ENCODE measurements at places on chromosomes 7 and 10.

- no peak for DNase-seq
Measured at GRCh38 chr7:118898284-118898683, 673.8 kb downstream of the ANKRD7 start.

- DNase-seq, result no peak
Measured at GRCh38 chr7:151767557-151767956, 109.4 kb downstream of the PRKAG2 start.

- DNase-seq, result no peak
Measured at GRCh38 chr10:29829776-29830175, 195.0 kb upstream of the SVIL start.

- DNase-seq, result no peak
Measured at GRCh38 chr10:117165538-117166417, 27.7 kb upstream of the VAX1 start.

DNA sequence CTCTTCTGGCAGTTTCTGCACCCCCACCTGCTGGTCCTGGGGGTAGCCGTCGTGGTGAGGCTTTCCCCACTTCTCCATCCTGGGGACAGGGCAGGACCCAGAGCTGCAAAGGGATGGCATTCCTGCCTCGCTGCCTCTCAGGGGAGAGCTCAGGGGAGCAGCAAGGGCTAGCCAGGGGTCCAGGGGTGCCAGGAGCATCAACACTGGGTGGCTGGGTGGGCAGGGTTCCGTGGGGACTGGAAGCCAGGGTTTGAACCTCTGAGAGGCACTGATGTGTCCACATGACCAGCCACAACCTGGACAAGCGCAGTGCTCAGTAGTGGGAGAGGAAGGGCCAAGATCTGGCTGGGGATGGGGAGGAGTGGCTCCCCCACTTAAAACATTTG, 5.6 kb downstream of the ABCB8 start:
- no peak for DNase-seq

DNA sequence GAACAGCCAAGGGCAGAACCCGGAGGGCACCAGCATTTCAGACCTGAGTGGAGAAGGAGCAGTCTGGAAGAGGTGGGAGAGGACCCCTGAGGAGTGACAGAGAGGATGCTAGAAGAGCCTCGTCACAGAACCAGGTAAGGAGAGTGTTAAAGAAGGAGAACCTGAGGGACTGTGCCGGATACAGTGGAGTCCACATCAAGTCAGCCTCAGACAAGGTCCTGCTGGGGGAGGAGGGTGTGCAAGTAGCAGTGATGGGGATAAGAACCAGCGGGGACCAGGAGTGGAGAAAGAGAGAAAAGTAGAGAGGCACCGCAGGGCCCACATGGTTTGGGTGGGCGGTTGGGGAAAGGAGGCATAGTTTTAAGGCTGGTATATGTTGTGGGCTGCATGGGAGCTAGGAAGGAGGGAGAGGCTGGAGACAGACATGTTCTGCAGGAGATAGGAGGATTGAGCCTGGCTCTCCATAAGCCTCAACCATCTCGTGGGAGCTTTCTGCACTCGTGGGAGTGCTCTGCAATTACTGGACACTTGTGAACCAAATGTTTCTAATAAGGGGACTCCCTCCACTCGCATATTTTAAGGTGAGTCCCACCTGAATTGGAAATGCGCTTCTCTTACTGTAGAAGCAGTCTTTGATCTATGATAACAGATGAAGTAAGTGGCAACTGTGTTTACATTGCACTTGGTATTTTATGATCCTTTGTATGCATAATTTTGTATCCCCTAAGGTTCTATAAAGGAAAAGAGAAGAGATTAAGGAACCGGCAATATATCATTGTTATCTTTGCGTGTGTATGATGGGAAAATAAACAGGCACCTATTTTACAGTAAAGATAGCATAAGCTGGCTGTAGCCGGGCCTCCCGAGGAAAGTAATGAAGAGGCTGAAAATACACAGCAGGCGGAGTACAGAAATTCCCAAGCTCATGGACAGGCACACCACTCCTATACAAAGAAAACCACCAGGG, 154.8 kb downstream of the ADAM12 start:
- DNase-seq, result no peak

DNA sequence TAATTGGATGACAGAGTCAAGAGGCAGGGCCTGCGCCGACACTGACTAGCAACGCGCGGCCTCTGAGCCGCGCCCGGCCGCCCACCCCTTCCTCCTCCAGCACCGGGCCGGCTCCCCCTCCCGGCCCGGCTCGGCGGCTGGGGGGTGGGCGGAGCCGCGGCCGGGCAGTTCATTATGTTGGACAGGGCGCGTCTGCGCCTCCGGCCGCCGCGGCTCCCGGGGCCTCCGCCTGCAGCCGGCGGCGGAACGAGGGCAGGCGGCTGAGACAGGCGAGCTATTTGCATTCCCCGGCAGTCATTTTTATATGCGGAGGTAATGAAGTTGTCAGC, 106.7 kb downstream of the SNX10 start:
- DNase-seq, result no peak

DNA sequence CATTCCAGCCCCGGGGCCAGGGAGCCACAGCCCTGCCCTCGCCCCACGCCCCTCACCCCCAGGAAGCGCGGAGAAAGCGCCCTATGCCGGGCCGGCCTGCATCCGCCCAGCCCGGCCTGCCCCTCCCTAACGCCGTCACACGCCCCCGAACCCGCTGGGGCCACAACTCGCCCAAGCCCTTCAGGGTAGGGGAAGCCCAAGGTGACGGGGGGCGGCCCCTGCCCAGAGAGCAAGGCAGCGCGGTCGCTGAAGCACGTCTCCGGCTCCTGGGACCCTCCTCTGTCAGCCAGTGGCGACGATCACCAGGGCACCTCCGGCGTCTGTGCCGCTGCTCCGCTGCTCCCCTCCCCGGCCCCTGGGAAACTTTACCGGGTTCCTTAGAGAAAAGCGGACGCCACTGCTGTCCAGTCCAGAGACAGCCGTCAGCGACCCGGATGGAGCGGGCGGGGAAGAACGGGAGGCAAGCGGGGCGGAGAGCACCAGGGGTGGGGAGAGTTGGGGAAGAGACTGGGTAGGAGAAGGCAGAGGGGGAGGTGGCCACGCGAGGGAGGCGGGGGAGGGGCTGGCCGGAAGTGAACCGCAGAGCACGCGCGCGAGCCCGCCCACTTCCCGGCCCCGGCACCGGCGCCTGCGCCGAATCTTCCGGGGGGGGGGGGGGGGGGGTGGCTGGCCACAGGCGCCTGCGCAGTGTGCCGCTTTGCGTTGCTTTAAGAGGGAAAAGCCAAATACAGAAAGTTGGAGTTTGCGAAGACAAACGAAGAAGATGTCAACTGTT, at the start of gene HERC4:
TSS of gene HERC4 (minus strand) at position 509 of the 775 bp plus-strand sequence. CDS start 2,175 bp downstream, outside the sequence.
- DNase-seq, result peak; percentile 66

GRCh38 chr7:130988443-130988842, 254.4 kb upstream of the KLF14 start:
- DNase-seq, result no peak

DNA sequence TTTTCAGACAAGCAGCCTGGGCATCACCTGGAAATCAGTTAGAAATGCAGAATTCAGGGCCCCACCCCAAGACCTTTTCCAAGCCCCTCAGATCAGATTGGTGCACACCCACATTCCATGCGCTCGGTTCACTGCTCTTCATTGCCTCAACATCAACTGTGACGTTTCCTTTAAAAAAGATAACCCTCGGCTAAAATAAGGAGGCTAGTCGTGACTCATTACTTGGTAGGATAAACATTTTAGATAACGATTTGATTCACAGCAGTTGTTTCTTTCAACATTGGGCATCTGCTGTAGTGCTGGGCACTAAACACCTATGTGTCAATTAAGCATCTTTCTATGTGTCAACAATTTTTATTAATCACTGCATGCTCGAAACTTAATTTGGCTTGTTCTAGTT, 191.1 kb upstream of the LRGUK start:
- DNase-seq, result peak; percentile 1

GRCh38 chr10:11146402-11147171, 128.9 kb downstream of the CELF2 start:
- peak; percentile 47 for DNase-seq

DNA sequence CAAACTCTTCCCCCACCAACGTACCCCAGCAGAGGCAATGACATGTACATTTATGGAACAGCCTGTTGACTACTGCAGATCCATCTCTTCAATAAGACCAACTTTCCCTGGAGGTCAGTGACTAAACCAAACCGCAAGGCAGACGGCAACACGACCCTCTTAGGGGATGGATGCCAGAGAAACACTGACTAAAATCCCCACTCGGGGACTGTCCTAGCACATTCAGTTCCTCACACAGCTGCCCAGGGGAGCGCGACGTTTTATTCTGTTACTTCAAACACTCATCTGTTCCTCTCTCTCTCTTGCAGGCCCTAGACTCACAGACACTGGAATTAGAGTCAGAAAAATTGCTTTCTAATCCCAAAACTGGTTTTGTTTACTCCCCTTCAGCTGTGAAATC, 146.5 kb upstream of the PRSS1 start:
- no peak for DNase-seq

DNA sequence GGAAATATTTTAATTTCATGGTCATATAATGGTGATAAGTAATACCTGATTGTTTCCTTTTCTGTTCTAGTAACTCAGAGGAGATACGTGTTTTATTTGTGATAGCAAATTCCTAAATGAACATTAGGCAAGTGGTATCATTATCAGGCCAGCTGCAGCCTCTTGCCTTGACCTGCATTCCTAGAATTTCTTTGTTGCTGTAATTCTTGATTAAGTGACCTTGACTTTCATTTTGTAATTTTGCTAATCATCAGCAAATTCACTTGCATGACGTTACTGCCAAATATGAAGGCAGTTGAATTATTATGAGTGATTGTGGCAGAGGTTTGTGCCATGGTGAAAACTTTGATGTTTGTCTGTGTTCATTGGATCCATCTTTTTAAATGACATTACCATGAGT, 5.6 kb upstream of the AS3MT start:
- no peak for DNase-seq

DNA sequence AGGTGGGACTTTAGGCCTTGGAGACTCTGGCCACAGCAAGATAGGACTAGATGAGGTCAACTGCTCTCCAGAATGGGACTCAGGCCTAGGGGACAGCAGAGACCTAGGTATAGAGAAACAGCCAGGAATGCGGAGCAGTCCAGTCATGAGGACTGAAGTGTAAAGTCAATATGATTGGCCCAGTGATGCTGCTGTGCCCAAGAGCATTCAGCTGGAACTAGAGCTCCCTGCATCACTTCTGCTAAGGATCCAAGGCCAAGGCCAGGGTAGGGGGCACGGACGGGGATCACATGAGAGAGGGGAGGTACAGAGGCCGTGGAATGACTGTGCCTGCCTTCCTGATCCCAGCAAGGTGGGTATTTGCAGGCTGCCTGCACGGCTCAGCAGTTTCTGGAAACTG, 237.9 kb downstream of the FRMD4A start:
- no peak for DNase-seq

DNA sequence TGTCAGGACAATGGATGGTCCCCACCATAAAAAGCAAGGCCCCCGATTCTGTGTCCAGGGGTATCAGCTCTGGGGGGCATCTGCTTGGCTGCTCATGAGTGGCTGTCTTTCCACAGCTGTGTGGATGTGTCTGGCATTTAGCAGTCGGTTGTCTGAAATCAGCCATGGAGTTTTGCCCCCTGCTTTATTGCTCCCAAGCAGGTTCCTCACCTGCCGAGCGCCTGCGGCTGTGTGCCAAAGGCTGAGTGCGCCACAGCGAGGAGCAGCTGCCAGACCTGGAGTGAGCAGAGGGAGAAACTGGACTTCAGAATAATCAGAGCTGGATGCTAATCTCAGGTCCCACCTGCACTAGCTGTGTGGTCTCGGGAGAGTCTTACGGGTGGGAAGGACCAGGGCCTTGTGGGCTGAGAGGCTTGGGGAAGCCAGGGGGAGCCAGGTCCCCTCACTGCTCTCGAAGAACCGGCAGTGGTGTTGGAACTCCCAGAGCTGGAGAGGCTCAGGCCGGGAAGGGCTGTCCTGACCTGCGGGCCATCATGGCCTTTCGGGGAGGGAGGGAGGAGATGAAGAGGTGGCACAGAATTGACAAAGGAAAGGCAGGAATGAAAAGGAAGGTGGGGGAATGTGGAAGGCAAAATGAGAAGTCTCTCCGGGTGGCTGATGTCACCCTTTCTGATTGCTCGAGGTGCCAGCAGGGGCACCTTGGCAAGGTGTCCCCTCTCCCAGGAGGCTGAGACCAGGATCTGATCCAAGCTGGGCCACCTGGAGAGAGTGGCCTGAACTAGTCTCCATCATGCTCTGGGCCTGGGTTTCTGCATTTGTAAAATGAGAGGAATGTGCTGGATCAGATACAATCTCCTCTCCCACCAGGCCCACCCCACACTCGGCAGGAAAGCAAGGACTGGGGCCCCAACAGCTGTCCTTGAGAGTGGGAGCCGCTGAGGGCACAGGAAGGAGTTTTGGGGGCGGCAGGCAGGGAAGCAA, 30.2 kb upstream of the LEP start:
- no peak for DNase-seq

- no peak for DNase-seq
Measured at GRCh38 chr10:122510326-122510725, 49.0 kb downstream of the HTRA1 start.

DNA sequence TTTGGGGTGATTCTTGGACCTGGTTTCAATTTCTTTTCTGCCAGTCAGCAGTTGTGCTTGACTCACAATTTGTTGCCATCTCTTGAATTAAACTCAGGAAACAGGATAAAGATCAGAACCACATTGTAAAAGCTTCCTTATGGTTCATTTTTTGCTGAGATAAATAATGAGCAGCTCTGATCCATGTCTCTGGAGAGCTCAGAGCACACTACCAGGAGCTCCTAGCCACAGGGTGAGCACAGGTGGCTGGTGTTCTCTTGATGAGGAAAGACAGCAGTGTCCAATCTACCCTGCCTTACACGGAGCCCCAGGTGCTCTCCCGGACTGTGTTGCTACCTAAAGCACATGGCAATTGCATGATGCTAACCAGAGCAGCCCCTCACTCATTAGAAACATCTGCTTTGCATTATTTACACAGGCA, 17.2 kb upstream of the FAM170B start:
- no peak for DNase-seq

- no peak for DNase-seq
Measured at GRCh38 chr10:6255548-6256061, 52.9 kb downstream of the PFKFB3 start.

DNA sequence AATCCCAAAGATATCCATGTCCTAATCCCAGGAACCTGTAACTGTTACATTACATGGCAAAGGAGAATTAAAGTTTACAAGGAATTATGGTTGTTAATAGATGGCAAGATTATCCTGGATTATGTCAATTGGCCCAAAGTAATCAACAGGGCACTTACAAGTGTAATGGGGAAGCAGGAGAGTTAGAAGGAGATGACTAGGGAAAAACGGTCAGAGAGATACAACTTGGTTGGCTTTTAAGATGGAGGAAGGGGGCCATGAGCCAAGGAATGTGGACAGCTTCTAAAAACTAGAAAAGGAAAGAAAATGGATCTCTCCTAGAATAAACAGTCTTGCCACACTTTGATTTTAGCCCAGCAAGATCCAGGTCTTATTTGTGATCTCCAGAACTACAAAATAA, 3.3 kb downstream of the JMJD1C start:
- DNase-seq, result no peak

- DNase-seq, result peak; percentile 81
Measured at GRCh38 chr7:1883031-1883761, 213.1 kb downstream of the ELFN1 start.

DNA sequence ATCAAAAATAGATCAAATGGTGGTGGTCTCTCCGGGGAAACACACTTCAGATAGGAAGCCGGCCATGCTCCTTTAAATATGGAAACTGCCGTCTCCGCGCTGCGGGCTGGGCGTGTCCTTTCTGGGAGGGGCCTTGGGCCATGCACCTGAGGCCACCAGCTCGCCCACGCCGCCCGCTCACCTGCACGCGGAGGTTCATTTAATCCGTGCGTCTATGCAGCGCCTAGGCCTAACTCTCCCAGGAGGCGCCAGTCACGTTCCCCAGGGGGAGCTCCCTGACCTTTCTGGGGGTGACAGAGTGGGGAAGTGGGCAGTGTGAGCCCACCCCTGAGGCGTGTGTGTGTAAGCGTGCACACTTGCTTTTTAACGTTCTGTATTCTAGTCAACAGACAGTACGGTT, 64.0 kb downstream of the C10orf143 start:
- DNase-seq, result no peak

Data from kidney epithelial cell (primary cell).